ENCODE measurements at places on chromosomes 11 and 22.
A peak's percentile ranks its signal among the peaks of the same experiment; 100 is the strongest.

DNA sequence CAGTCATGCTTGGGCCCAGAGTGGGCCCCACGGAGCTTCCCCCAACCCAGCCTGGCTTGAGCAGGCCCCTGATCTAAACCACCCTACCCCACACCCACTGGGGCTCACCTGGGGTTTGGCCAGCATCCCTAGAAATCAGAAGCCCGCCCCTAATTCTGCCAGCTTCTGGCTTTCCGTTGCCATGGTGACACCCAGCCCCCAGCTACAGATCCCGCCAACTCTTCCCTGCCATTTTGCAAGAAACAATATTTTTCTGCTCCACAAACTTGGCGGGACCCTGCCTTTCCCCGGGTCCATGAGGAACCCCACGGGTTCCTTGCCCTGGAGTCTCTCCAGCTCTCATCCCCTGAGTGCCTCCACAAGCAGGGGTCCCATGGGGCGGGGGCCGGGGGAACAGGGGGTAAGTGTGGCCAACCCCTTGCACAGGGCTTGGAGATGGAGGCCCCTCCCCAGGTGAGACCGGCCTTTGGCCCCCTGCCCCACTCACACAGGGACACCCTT lies 90.0 kb downstream of the CDKN1C start:
- no peak for DNase-seq

- DNase-seq: no peak
Observed at GRCh38 chr11:15309296-15309695, 194.6 kb downstream of the INSC start.

- DNase-seq: no peak
Observed at GRCh38 chr11:1229471-1230120, 6.7 kb downstream of the MUC5B start.

DNA sequence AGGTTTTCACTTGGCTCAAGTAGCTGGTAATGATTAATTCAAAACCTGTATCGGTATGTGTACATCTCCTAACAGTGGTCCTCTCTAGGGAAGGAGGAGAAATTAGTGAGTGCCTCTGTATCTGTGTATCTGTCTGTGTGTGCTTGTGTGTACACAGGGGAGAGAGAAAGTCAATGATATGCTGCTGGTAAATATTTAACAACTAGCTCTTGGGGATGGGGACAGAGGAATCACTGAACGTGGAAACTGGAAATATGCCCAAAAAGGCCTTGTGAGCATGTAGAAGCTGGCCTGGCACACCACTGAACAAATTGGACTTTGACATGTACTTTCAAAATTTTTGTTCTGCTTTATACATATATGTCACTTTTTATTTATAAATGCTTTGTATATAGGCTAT lies 214.0 kb upstream of the SYN3 start:
- no peak for DNase-seq

GRCh38 chr11:73547706-73548595 lies 50.0 kb downstream of the FAM168A start:
- no peak for DNase-seq

GRCh38 chr11:18721561-18722292 lies 4.3 kb downstream of the IGSF22 start:
- DNase-seq: peak; percentile 52

DNA sequence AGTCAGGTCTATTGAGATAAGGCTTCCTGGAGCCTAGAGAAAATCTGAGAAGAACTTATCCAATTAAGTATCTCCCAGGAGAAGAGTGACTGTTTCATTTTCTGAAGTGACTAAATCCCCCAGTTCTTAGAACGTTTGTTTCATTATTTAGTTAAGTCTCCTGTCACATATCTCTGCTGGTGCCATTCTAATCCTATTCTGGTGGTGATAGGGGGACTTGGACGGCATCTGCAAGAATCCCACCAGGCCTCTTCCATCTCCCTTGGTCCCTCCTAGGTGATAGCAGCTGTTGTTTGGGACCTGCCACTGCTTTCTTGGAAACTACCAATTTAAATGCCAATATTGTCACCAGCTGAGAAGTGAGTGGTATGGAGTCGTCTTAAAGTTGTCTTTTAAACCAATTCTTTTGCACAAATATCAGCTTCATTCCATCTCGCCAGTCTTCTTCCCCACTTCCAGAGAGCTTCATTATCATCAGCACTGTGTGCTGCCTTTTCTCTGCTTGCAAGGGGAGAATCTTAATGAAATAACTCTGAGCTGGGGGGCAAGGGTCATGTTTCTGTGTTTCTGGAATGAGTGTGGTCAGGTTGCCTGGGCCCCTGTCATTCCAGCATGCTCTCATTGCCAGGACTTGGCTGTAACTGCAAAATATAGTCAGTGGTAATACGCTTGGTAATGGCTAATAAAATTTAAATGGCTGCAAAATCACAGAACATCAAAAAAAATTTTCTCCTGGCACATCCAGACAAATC lies 104.8 kb downstream of the LDLRAD3 start:
- no peak for DNase-seq

DNA sequence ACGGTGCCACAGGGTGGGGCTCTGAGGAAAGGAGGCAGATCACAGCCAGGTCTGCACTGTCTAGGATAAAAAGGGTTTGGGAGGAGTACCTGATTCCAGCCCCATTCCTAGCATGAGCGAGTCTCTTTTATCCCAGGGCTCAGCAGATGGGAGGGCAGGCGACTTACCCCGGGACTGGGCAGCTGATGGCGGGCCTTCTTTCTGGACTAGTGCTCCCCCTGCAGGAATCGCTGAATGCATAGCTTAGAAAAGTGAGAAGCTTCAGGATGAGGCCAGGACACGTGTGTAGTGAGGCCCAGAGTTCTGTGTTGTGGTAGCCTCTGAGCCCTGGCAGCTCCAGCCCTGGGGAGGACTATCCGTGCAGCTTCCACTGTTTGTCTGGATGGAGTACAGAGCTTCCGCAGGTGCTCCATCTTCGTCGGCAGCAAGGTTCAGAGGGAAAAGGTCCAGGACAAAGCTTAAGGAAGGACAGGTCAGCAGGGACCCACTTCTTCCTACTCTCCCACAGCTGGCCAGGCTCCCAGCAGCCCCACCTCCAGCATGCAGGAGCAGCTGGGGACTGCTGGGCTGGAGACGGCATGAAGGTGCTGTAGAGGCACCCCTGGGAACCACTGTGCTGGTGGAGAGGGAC lies 30.4 kb downstream of the COMMD9 start:
- DNase-seq: peak; percentile 88

DNA sequence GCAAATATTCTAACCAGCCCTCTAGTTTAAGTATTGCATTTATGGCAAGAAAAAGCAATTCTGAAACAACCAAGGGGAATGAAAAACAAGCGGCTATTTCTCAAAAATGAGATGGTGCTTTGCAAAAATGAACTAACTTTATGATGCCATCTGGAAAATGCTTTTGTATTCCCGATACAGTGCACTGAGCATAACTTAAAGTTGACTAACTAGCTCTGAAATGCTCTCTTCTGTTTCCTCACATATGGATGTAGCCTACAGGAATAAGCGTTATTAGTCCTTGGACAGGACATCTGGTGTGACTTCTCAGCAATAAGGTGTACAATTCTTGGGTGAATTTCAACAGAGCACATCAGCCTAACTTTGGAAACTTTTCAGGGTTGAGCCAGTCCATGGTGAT lies 228.2 kb upstream of the DDI1 start:
- DNase-seq: no peak

DNA sequence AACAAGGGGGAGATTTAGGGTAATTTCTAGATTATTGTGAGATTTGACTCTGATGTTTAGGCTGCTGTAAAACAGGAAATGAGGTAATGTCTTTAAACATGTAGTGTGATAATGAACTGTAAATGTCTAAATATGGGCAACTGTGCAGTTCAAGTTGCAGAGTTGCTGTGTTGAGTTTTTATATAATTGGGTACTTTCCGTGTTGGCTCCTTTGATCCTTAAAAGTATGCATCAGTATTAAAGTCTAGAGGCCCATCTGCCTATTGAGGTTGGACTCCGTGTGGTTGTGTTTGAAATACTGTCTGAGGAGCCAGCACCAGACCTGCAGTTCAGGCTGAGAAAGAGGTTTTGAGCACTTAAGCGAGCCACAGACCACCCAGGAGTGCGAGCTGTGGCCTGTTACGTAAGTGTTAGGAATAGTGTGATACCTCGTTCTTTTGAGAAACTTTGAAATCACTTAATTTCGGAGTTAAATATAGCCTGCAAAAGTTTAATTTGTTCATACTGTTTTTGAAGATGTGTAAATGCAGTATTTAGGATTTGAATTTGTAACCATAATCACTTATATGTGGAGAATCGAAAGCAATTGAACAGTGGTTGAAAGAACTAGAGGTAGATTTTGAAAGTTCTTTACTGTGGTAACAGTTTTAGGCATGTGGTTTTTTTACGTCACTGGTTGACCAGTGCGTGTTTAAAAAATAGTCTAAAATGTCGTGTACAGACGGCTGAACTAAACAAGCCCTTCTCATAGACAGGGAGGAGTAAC lies 9.0 kb downstream of the FAM118A start:
- no peak for DNase-seq

DNA sequence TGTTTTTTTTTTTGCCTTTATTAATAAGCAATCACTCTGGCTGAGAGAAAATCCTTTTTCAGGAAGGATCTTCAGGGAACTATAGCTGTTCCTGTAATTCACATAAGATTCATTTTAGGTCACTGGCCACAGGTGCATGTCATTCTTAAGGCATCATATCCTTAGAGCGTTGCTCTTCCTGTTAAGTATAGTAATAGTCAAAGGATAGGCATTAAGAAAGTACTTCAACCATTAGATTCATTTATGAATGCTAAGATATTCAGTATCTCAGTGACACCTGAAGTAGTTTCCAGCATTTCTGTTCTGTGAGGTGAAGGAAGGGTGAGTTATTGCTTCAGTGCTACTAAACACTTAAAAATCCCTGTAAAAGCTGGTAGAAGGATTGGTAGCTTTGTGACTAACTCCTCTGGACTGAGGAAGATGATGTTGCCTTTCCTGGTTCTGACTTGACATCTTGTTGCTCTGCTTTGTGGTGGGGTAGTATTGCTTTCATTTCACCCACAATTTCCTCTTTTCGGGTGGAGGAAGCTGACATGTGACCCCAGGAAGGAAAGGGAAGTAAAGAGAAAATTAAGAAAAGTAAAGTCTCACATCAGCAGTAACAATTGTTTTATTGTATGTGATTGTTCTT lies 34.7 kb downstream of the RNF169 start:
- DNase-seq: peak; percentile 74

DNA sequence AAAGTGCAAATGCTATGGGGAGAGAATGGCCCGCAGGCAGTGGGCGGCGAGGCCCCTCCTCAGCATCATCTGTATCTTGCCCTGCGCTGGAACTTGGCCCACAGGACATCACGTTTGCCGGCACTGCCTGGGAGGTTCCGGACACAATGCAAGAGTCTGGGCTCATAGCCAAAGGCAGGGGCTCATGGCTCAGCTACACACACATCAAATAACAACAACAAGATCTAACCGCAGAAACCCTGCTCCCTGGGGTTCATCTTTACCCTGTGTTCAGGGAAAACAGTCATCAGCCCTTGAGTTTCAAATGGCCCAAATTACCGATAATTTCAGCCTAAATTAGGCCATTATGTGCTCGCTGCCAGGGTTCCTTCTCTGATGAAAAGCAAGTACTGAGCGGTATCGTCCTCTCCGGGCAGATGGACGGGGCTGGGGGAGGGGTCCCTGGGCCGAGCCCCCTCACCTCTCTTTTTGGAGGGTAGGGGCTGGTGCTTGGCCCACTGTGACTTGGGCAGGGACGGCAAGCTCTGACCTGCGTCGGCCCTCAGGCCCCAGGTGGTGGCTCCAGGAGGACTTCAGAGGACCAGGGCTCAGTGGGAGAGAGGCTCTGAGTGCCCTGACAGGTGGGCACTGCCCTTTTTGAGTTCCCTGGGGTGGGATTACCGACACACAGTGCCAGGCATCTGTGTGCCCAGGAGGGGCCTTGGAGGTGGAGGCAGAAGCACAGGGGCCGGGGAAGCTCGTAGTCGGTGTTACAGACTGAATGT lies 25.0 kb upstream of the GAL start:
- peak; percentile 98 for DNase-seq

- peak; percentile 16 for DNase-seq
Observed at GRCh38 chr11:125287491-125288210, 123.1 kb downstream of the PKNOX2 start.

DNA sequence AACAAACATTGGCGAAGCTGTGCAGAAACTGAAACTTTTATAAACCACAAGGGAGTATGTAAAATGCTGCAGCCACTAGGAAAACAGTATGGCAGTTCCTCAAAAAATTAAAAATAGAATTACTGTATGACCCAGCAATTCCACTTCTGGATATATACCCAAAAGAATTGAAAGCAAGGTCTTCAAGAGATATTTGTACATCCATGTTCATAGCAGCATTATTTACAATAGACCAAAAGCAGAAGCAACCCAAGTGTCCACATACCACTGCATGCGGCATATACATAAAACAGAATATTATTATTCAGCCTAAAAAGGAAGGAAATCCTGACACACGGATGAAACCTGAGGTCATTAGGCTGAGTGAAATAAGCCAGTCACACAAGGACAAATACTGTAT lies 85.8 kb downstream of the RELT start:
- no peak for DNase-seq

DNA sequence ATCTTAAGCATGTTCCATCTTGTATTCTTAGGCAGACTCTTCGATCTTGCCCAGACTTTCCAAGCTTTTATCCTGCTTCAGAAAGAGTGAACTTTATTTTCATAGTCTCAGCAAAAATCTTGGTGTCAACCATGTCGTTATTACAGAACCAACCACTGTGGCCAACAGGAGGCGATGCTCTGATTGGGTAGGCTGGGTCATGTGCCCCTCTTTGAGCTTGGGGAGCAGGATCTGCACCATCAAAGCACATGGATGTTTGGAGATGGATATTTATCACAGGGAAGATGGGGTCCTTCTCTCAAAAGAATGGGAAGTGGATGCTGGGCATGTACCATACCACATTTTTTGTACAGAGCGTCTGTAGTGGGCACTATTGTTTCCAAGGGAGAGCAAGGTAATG lies 197.4 kb downstream of the MYO18B start:
- no peak for DNase-seq

DNA sequence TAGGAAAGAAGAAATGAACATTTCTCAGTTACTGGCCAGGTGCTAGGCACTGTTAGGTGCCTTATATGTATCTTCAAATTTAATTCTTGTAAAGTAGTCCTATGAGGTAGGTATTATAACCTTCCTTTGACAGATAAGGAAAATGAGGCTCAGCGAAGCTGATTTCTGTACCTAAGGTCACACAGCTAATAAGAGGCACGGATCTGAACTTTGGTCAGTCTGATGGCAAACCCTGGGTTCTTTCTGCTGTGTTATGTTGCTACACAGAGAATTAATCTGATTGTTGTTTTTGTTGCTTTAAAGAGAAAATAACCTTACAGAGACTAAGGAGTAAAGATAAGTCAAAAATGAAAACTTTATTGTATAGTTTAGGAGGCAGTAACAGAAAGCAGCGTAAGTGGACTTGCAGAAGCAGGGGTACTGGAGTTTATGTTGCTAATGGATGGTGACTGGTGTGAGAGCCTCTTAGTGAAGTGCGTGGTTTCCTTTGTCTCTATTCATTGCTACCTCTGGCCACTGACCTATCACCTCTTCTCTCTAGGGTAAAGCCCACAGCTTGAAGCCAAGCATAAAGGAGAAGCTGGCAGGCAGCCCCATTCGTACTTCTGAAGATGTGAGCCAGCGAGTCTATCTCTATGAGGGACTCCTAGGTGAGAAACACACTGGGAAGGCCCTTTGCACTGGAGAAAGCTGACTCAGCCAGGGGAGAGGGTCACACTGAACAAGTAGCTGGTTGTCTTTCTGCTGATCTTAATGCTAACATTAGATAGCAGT lies 38.3 kb downstream of the MADD start:
- no peak for DNase-seq

- no peak for DNase-seq
Observed at GRCh38 chr11:122593473-122594420, 61.8 kb upstream of the UBASH3B start.
